ENCODE measurements at places on chromosomes 5 and 9. TPM values are rescaled to one million over a fixed set of nuclear protein-coding genes. Genes with fewer than 3 reads are reported as not detected.

Gene PPIC
- 4.7 TPM for total RNA-seq

Gene PKD2L2
- not detected for total RNA-seq

Gene RAI14
- total RNA-seq = 20.0 TPM

Gene ALG2
- total RNA-seq = 17.1 TPM

Gene RUSC2
- total RNA-seq = 39.3 TPM

Gene ZNF618
- total RNA-seq = 23.9 TPM
